ENCODE measurements at places on chromosomes 16 and 17.

DNA sequence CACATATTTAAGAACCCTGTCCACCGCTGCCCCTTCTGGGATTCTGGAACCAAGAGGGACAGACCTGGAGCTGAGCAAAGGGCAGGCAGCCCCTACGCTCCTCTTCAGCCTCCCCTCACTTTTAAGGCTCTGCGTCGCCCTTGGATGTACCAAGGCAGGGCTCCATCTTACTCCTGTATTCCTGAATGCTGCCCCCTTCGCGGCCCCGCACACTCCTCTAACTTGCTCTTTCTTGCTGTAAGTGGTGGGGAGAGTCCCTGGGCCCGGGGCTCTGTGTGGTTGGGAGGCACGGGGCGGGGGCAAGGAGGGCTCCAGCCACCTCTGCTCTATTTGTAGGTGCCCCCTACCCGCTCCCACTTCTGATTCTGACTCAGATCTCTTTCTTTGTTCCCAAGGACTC lies 1.2 kb downstream of the TNS4 start:
- H3K4me1 ChIP-seq = peaks cover 7% of the 10 kb centered on the region
- H3K36me3 ChIP-seq = no peaks in the 10 kb centered on the region
- DNase-seq = no peak
- peaks cover 25% of the 10 kb centered on the region for H3K27me3 ChIP-seq
- H3K27ac ChIP-seq = no peak overlapping the region

DNA sequence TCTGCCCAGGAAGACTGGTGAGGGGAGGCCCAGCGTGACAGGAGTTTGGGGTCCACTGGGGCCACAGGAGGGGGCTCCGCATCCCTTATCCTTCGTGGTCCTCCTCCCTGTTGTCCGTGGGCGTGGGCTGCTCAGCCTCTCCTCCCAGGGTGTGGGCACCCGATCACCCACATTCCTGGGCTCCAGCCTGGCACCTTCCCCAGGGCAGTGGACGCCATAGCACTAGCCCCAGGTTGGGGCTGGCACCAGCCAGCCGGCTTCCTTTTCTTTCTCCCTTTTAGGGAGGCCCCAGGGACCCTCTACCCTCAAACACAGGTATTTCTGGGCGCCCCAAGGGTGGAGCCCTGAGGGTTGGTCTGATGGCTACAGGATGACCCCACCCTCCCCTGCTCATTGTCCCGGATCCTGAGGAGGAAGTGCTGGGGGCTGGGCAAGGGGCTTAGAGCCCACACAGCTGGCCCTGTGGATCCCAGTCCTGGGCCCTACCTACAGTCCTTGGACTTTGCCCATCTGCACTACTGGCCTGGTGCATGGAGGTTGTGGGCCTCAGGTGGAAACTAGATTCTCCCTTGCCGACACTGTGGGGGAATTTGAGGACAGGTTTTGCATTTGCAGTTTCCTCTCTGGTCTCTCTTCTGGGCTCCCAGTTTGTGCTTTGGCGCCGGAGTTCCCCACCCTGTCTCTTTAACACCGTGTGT lies 1.1 kb downstream of the KIF1C start:
- DNase-seq = no peak
- H3K27ac ChIP-seq = peak overlapping the region; percentile 89
- H3K36me3 ChIP-seq = peaks cover 41% of the 10 kb centered on the region
- peaks cover 28% of the 10 kb centered on the region for H3K27me3 ChIP-seq

DNA sequence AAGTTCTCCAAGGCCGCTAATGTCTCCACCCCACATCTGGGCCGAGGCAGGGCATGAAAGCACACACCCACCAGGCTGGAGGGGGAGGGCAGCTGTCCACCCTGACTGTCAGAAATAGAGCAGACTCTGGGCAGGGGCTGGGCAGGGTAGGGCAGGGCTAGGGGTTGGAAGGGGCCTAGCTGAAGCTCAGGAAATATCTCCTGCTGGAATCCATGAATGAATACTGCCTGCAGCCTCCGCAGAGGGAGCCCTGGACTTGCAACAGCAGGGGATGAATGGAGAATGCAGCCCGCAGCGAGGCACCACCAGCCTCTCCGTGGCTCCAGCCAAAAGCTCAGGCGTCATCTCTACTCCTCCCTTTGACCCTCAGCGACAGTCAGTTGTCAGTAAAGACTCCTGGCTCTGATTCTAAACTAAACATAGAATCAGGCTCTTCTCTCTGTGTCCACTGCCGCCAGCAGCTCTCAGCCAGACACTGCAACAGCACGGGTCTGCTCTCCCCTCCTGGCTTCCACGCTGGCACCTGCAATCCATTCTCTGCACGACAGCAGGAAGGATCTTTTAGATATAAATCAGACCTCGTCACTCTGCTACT lies 23.9 kb upstream of the NGFR start:
- H3K27me3 ChIP-seq = peaks cover 85% of the 10 kb centered on the region
- peaks cover 6% of the 10 kb centered on the region for H3K36me3 ChIP-seq
- peaks cover 9% of the 10 kb centered on the region for H3K4me1 ChIP-seq
- DNase-seq = no peak
- H3K27ac ChIP-seq = no peak overlapping the region

DNA sequence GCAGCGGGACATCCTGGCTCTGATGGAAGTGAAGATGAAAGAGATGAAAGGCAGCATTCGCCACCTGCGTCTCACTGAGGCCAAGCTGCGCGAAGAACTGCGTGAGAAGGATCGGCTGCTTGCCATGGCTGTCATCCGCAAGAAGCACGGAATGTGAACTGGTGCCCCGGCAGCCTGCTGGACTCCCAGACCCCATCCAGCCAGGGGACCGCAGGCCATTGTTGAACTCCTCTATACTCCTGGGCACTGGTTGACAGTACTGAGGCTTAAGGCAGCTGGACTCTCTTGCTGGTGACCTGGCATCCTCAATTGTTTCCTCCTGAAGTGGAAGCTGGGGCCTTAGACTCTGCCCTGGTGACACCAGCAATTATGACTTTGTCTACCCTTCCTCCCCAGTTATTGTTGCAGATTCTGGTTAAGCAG lies 1.2 kb downstream of the THAP11 start:
- no peak for DNase-seq
- H3K27ac ChIP-seq = peak overlapping the region; percentile 96
- H3K4me3 ChIP-seq = peak overlapping the region; percentile 95

DNA sequence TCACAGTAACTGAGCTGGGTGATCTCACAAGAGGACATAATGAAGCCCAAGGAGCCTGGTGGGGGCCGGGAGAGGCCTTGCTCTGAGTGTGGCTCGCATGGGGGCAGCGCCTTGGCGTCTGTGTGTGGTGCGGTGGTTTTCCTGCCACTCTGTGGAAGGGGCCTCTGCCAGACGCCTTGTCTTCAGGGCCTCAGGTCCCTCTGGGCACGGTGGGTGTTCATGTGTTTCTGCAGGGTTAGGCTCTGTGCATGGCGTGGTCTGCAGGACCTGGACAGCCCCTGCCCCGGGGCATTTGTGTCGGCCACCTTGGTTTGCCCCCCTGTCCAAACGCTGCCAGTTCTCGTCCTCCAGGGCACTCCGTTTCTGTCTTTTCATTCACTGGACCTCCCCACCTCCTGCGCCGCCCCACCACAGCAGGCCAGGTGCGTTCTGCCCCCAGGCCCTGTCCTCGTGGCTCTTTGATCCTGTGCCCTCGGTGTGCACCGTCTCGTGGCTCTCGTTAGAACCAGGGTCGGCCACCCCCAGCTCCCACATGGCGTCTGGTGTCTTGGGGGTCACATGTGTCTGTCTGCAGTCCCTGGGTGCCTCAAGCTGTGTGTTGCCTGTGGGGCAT lies 43.7 kb upstream of the ZNF750 start:
- peaks cover 65% of the 10 kb centered on the region for H3K36me3 ChIP-seq
- peaks cover 99% of the 10 kb centered on the region for H3K4me1 ChIP-seq
- no peak overlapping the region for H3K4me3 ChIP-seq
- no peak for DNase-seq
- peak overlapping the region; percentile 91 for H3K27ac ChIP-seq

GRCh38 chr16:73544826-73545225 lies 496.9 kb upstream of the ZFHX3 start:
- no peak overlapping the region for H3K27ac ChIP-seq
- H3K4me3 ChIP-seq = no peak overlapping the region
- peaks cover 54% of the 10 kb centered on the region for H3K27me3 ChIP-seq
- no peak for DNase-seq
- no peaks in the 10 kb centered on the region for H3K36me3 ChIP-seq
- peaks cover 1% of the 10 kb centered on the region for H3K4me1 ChIP-seq

DNA sequence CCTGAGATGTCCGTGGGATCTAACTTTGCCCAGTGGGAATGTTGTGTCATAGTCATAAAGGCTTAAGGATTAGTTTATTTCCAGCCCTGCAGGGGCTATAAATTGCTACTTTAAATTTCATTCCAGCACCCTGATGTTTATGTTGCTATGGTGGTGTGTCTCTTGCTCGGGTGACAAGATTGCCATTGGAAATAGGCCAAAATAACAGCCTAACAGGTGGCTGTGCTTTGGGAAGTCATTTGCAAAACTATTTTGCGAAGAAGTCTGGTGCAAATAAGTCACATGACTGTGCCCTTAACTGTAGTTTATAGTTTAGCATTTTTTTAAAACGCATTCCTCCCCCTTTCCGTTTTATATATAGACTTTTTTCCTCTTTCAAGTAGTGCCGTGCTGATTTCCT lies 23.1 kb downstream of the PITPNC1 start:
- no peak for DNase-seq
- no peaks in the 10 kb centered on the region for H3K36me3 ChIP-seq
- no peak overlapping the region for H3K27ac ChIP-seq

DNA sequence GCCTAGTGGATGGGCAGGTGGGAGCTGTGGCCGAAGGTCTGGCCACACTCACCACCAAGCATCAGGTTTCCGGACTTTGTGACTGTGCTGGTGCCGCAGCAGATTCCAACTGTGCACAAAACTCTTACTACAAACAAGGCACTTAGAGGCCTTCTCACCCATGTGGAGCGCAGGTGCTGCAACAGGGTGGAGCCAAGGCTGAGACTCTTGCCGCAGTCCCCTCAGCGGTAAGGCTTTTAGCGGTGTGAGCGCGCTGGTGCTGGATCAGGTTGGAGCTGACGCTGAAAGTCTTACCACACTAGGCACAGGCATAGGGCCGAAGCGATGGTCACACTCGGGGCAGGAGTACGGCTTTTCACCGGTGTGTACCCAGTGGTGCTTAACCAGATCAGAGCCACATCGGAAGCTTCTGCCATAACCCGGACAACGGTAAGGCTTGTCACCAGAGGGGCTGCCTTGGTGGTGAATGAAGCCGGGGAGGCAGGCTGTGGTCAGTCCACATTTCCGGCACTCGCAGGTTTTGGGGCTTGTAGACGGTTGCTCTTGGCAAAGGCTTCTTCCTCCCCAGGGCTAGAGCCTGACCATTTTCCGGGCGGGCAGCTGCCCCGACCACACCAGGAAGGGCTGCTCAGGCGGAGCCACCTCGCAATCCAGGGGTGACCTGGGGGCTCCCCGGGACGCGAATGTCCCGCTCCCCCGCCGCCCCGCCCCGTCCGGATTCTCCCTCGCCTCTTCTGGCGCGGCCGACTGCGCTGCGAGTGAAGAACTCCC lies 1.0 kb upstream of the ARMC5 start:
- H3K36me3 ChIP-seq = peaks cover 29% of the 10 kb centered on the region
- H3K4me3 ChIP-seq = peak overlapping the region; percentile 94
- peaks cover 41% of the 10 kb centered on the region for H3K4me1 ChIP-seq
- no peaks in the 10 kb centered on the region for H3K27me3 ChIP-seq
- peak overlapping the region; percentile 99 for H3K27ac ChIP-seq
- peak; percentile 37 for DNase-seq

GRCh38 chr16:88640039-88640495 lies 1.7 kb downstream of the IL17C start:
- peaks cover 30% of the 10 kb centered on the region for H3K36me3 ChIP-seq
- peak overlapping the region; percentile 95 for H3K27ac ChIP-seq
- H3K4me3 ChIP-seq = no peak overlapping the region
- peaks cover 87% of the 10 kb centered on the region for H3K4me1 ChIP-seq
- no peaks in the 10 kb centered on the region for H3K27me3 ChIP-seq

DNA sequence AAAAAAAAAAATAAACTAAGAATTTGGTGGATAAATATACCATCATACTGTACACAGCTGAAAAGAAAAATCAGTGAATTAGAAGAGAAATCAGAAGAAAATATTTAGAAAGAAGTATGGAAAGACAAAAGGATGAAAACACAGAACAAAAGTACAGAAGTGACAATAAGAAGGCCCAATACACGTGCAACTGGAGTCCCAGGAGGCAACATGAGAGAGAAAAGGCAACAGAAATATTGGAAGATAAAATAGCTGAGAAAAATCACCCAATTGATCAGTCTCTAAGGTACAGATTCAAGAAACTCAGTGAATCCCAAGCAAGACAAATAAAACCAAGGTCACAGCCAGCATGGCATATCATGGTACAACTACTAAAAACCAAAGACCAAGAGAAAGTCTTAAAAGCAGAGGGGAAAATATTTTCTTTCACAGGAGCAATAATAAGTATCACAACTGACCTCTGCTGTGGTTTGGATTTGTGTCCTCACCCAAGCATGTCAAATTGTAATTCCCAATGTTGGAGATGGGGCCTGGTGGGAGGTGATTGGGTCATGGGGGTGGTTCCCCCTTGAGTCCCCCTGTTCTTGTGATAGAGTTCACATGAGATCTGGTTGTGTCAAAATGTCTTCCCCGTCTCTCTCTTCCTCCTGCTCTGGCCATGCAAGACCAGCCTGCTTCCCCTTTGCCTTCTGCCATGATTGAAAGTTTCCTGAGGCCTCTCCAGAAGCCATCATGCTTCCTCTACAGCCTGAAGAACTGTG lies 20.2 kb upstream of the ENGASE start:
- H3K36me3 ChIP-seq = peaks cover 2% of the 10 kb centered on the region
- no peak overlapping the region for H3K4me3 ChIP-seq
- peaks cover 2% of the 10 kb centered on the region for H3K4me1 ChIP-seq
- DNase-seq = no peak
- no peak overlapping the region for H3K27ac ChIP-seq

DNA sequence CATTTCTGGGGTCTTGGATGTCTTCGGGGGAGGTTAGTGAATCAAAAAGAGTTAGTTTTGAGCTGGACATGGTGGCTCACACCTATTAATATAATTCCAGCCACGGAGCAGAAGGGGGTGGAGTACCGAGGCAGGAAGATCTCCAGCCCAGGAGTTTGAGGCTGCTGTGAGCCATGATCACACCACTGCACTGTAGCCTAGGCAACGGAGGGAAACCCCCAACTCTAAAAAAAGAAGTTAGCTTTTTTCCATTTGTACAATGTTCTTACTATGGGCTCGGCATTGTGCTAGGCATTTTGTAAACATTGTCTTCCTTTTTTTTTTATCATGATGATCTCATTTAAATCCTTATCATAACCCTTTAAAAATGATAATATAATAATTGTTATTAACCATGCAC lies 8.3 kb upstream of the SNF8 start:
- no peaks in the 10 kb centered on the region for H3K27me3 ChIP-seq
- H3K4me3 ChIP-seq = peak overlapping the region; percentile 54
- peaks cover 11% of the 10 kb centered on the region for H3K4me1 ChIP-seq

Measured in stimulated activated naive B cell treated with anti-CD40 and anti-IgM and Interleukin-4, amounts not matched to agents 10 μg/mL and 1 μg/mL and 100 μg/mL, for 72 hours (primary cell).